ENCODE measurements at places on chromosomes 11 and 22.

DNA sequence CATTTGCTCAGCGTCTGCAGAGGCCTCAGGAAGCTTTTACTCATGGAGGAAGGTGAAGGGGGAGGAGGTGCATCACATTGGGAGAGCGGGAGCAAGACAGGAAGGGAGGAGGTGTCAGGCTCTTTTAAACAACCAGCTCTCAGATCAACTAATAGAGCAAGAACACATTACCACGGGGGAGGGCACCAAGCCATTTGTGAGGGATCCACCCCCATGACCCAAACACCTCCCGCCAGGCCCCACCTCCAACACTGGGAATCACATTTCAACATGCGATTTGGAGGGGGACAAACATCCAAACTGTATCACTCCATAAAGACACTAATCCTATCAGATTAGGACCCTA, 18.9 kb upstream of the THY1 start:
- no peak for DNase-seq

- DNase-seq: no peak
Measured at GRCh38 chr11:119373059-119373920, 8.2 kb downstream of the USP2 start.

DNA sequence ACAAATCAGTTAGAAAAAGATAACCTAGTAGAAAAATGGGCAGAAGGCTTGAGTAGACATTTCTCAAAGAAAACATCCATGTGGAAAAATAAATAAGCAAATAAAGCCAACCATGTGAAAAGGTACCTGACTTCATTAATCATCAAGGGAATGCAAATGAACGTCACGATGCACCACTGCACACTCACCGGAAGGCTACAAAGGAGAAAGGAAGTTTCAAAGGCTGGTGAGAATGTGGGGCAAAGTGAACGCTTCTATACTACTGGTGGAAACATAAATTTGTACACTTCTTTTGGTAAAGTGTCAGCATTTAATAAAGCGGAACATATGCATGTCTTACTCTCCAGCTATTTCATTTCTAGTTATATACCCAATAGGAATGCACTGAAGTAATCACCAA, 166.8 kb downstream of the CSNK2A3 start:
- DNase-seq: no peak

GRCh38 chr22:33580310-33580709, 340.0 kb downstream of the LARGE1 start:
- DNase-seq: no peak

DNA sequence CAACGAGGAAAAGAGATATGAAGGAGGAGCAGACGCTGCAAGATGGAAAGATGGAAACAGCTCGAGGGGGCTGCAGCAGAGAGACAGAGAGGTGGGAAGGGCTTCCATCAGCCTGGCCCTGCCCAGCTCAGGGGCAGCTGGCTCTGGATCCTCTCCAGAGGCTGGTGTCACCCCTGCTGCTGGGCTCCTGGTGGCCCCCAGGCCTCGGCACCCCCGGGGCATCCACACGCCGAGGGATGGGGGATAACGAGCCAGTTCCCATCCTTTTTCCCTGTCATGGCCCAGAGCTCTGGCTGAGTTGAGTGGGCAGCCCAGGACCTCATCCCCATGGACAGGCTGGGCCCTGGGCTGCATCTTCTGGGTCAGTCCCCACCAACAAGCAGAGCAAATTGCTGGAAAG, 102.3 kb downstream of the ST3GAL4 start:
- DNase-seq: no peak
